ENCODE measurements at places on chromosomes 11 and 22. TPM values are rescaled to one million over a fixed set of nuclear protein-coding genes. Genes with fewer than 3 reads are reported as not detected.

The CXCR5 gene
- total RNA-seq: not detected

The SOX6 gene
- total RNA-seq: 2.5 TPM

The GRM5 gene
- under 0.01 TPM for total RNA-seq

The USP2 gene
- 1.4 TPM for total RNA-seq

The OR5AR1 gene
- not detected for total RNA-seq

The NAALAD2 gene
- not detected for total RNA-seq

The OR5D14 gene
- total RNA-seq: not detected

The PGA5 gene
- total RNA-seq: not detected

The CARD18 gene
- total RNA-seq: not detected

The NRXN2 gene
- not detected for total RNA-seq

The ISX gene
- not detected for total RNA-seq

The PKNOX2 gene
- not detected for total RNA-seq

The OR10W1 gene
- not detected for total RNA-seq

The SMPD1 gene
- 4.9 TPM for total RNA-seq

The C11orf86 gene
- not detected for total RNA-seq

The MMP11 gene
- total RNA-seq: 0.34 TPM

The TSPAN32 gene
- not detected for total RNA-seq

The ZW10 gene
- total RNA-seq: 25.6 TPM

The F2 gene
- under 0.01 TPM for total RNA-seq

The APOA4 gene
- total RNA-seq: not detected

The NEFH gene
- 0.28 TPM for total RNA-seq

The RFPL1 gene
- not detected for total RNA-seq

The UPK3A gene
- total RNA-seq: not detected

The AMPD3 gene
- total RNA-seq: 11.6 TPM

The ART1 gene
- total RNA-seq: not detected

The PPP2R5B gene
- 16.4 TPM for total RNA-seq

The SNX19 gene
- total RNA-seq: 34.9 TPM

The SMIM35 gene
- not detected for total RNA-seq

The FAM180B gene
- not detected for total RNA-seq

All from nasal cavity respiratory epithelium epithelial cell of viscerocranial mucosa (primary cell).